ENCODE measurements at places on chromosomes 5 and 9.
A peak's percentile ranks its signal among the peaks of the same experiment; 100 is the strongest.

- DNase-seq, result no peak
Measured at GRCh38 chr9:13143281-13143680, 136.2 kb downstream of the MPDZ start.

DNA sequence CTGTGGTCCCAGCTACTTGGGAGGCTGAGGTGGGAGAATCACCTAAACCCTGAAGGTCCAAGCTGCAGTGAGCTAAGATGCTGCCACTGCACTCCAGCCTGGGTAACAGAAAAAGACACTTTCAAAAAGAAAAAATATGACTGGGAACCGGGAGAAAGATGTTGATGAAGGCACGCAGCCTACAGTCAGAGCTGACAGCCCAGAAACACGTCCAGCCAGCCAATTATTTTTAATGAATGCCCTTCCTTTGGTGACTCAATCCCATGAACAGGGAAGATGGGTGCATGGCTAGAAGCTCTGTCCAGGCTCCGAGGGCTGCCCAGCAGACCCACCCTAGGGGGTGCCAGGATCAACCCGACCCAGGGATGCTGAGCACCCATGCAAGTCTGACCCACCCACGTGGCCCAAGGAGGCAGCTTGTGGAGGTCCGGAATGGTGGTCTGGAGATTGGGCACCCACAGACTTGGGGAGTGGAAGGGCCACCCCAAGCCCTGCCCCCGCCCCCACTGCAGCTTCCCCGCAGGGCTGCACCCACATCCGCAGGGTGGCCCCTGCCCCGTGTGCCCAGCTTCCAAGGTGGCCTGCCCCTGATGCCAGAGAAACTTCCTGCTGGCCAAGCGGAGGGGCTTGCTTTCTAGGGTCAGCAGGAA, 51.0 kb downstream of the ADAMTS2 start:
- DNase-seq, result no peak

DNA sequence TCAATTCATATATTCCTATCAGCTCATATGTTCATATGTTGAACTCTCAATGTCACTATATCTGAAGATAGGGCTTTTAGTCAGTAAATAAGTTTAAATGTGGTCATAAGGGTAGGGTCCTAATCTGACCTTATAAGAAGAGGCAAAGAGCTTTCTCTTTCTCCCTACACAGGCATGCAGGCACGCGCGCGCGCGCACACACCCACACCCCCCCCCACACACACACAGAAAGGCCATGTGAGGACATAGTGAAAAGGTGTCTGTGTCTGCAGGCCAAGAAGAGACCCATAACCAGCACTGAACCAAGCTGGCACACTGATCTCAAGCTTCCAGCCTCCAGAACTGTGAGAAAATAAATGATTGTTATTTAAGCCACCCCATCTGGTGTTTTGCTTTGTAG, 76.0 kb downstream of the PDE4D start:
- no peak for DNase-seq

- no peak for DNase-seq
Measured at GRCh38 chr9:3177936-3178335, 334.0 kb upstream of the PUM3 start.

DNA sequence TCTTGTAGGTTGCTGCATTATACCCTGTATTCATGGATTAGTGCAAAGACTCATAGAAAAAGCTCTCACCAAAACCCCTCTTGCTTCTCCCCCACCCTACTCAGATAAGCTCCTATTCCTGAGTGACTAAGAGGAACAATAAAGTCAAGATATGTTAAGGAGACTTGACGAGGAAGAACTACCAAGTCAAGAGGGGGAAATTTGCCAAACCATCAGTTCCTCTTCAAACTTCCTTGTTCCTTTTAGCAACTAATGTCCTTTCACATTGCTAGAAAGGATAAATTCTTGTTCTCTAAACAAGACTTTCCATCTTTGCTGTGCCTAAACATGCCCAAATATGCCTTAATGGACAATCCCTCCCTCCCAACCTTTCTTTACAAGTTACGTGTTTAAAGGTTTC, 27.0 kb downstream of the CNOT8 start:
- DNase-seq, result no peak

- peak; percentile 69 for DNase-seq
Measured at GRCh38 chr5:124671193-124671592, 75.2 kb downstream of the ZNF608 start.

DNA sequence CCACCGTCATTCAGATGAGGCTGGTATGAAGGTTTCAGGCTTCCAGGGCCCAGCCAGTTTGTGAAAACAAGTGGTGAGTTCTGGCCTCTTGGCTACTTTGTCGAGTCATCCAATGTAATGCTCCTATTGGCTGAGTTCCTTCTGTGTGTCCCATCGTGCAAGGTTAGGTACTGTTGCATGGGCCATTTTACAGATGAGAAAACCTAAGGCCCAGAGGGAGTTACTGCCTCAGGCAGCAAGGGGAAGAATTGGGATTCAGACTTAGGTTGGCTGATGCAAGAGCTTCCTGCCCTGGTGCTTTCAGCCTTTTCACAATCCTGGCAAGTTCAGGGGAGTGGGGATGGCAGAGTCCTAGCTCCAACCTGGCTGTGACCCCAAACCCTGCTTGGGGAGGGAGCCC, 17.4 kb upstream of the PITX1 start:
- no peak for DNase-seq

DNA sequence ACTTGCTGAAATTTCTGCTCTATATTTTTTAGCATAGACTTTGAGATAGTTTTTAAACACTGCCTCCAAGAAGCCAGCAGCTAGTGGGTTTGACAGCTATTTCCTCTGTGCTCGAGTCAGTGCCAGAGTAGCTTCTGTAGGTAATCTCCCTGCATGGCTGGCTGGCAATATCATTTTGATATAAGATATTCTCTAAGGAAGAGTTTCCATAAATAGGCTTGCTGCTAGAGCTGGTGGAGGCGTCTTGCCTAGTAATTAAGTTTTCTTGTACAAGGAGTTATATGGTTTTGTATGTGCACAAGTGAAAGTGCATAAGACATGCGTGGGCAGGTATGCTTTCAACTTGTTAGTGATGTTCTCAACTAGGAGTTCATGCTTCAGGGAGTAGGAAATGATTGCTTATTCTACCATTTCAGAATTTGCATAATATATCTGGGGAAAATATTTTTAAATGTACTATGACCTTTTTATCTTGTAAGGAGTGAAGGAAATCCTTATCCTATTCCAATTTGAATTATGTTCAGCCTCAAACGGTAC, 74.1 kb upstream of the CCL21 start:
- no peak for DNase-seq

GRCh38 chr9:130713286-130713960, 19.8 kb downstream of the EXOSC2 start:
- DNase-seq, result peak; percentile 60

- no peak for DNase-seq
Measured at GRCh38 chr5:74105126-74105780, 479.3 kb downstream of the ARHGEF28 start.

GRCh38 chr9:107161338-107161737, 121.7 kb upstream of the RAD23B start:
- DNase-seq, result peak; percentile 65

- no peak for DNase-seq
Measured at GRCh38 chr9:87883990-87884389, 1.3 kb downstream of the SPATA31E1 start.

DNA sequence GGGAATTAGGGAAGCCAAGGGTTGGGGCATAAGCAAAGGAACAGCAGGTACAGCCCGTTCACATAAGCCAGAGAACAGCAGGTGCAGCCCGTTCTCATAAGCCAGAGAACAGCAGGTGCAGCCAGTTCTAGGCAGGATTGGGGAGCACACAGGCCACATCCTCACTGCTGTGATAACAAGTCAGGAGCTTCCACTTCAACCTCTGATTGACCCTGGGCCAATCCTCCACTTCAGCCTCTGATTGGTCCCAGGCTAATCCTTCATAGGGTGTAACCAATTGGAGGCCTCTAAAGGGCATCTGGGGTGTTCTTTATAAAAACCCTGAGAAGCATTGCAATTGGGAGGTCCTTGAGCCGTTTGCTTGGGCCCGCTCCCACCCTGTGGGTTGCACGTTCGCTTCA, 27.5 kb downstream of the CEL start:
- DNase-seq, result peak; percentile 97

DNA sequence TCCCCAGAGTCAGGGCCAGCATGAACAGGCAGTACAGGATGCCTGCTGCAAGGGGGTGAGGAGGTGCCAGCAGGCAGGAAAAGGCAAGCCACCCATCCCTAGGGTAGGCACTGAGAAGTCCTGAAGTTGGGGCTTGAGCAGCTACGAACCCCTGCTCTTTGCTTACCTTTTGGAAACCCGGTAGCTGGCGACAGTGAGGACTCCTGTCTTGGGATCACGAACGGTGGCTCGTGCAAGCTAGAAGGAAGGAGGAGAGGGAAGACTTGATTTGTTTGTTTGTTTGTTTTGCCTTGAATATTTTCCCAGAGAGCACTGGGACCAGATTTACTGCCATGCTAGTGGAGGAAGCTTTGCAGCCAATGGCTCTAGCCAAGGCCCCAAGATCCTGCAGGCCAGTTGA, 23.7 kb downstream of the P4HA2 start:
- DNase-seq, result no peak

DNA sequence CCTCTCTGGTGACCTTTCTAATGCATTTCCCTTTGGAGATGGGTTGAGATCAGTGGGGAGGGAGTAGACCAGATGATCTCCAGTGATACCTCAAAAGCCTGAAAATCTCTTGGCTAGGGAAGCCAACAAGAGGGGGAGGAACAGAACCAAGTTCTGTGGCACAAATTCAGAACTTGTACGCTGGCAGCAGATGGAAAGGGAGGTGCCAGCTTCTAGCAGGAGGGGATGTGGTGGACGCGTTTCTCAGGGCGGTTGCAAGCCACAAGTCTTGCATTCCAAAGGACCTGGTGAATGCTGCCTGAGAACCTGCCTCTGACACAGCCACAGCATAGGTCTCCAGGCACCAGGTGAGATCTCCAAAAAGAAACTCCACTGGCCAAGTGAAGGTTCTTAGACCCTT, 13.4 kb downstream of the SLIT3 start:
- no peak for DNase-seq

DNA sequence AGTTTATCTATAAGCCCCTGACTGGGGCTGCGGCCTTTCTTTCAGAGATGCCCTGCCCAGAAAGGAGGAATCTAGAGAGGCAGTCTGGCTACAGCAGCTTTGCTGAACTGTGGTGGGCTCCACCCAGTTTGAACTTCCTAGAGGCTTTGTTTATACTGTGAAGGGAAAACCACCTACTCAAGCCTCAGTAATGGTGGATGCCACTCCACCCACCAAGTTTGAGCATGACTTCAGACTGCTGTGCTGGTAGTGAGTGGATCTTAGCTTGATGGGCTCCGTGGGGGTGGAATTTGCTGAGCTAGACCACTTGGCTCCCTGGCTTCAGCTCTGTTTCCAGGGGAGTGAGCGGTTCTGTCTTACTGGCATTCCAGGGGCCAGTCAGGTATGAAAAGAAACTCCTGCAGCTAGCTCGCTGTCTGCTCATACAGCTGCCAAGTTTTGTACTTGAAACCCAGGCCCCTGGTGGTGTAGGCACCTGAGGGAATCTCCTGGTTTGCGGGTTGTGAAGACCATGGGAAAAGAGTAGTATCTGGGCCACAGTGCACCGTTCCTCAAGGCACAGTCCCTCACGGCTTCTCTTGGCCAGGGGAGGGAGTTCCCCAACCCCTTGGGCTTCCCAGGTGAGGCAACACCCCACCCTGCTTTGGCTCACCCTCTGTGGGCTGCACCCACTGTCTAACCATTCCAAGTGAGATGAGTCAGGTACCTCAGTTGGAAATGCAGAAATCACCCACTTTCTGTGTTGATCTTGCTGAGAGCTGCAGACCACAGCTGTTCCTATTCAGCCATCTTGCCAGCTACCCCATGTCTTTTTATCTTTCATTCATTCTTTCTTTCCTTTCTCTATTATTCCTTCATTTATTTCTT, 211.8 kb upstream of the C9orf72 start:
- no peak for DNase-seq

- DNase-seq, result no peak
Measured at GRCh38 chr9:138072897-138073296, 195.3 kb downstream of the CACNA1B start.

DNA sequence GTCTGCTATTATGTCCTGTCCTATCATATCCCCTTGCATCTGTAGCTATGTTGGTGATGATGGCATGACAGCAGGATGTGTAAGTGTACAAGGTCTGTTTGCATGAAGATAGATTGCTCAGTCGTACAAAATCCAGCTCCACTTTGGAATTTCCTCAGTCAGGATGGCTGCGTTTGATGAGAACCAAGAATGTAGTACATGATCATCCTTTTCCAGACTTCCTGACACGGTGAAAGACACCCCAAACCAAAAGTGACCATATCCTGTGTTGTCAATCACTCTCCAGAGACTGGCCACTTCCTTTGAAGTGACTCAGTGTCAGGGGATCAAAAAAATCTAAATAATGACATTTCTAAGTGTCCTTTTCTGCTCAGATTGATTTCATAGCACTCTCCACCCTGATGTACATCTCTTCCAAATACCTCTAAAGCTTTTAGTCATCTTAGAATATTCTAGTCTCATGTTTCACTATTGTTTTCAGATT, 213.4 kb downstream of the PLK2 start:
- no peak for DNase-seq

DNA sequence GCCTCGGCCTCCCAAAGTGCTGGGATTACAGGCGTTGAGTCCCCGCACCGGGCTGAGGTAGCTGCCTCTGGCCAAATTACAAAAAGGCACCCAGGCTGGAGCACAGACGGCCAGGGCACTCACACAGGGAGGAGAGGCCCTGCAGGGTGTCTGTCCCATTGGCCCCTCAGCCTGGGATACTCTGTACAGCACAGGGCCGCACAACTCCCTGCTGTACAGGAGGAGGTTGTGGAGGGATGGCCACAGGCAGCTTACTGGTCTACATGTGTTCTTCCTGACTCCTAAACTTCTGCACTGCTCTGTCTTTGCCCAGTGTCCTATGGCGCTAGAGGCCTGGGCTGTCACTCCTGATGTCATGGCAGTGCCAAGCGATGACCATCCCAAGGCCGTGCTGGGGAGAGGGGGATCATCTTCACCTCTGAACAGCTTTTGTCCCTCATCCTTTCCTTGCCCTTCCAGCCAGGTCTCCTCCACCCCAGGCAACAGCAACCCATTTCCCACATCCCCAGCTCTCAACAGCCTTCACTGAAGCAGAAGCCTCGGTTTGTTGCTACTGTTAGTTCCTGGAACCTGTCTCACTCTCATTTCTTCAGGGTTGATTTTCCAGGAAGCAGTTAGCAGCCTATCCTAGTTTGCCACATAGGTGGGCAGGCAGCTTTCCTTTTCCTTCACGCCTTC, 1.8 kb upstream of the CNOT6 start:
- no peak for DNase-seq

- DNase-seq, result no peak
Measured at GRCh38 chr9:27293996-27294395, 3.0 kb downstream of the EQTN start.

- DNase-seq, result no peak
Measured at GRCh38 chr5:134551901-134552300, 26.4 kb downstream of the JADE2 start.

- peak; percentile 30 for DNase-seq
Measured at GRCh38 chr9:132163457-132163875, 1.6 kb downstream of the NTNG2 start.

- no peak for DNase-seq
Measured at GRCh38 chr9:114883709-114884108, 46.7 kb downstream of the TNFSF8 start.

GRCh38 chr5:117812861-117813260, 1175.5 kb downstream of the DTWD2 start:
- DNase-seq, result no peak

- no peak for DNase-seq
Measured at GRCh38 chr9:69453746-69454145, 128.7 kb downstream of the ENTREP1 start.

GRCh38 chr5:16929831-16930230, 6.3 kb downstream of the MYO10 start:
- DNase-seq, result no peak

GRCh38 chr9:92620845-92621244, 49.1 kb downstream of the IPPK start:
- no peak for DNase-seq

Measured in NCI-H1417 (cell line).